ENCODE measurements at places on chromosomes 6 and 20.

DNA sequence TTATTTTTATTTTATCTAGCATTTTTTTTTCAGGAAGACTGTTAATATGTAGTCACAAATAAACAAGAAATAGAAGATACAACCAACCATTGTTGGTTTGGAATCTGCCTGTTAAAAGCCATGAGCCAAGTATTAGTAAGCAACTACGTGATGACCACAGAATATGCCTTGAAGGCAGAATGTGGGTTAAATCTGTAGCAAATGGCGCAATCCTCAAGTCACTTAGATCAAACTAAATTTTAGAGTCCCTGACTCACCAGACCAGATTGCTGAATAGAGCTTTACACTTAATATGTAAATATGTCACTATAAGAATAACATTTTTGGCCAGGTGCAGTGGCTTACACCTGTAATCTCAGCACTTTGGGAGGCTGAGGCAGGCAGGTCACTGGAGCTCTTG is 800.1 kb upstream of the CITED2 start:
- no peak for DNase-seq
- no peaks in the 10 kb centered on the region for H3K36me3 ChIP-seq
- H3K4me1 ChIP-seq = no peaks in the 10 kb centered on the region
- H3K27ac ChIP-seq = no peak overlapping the region

DNA sequence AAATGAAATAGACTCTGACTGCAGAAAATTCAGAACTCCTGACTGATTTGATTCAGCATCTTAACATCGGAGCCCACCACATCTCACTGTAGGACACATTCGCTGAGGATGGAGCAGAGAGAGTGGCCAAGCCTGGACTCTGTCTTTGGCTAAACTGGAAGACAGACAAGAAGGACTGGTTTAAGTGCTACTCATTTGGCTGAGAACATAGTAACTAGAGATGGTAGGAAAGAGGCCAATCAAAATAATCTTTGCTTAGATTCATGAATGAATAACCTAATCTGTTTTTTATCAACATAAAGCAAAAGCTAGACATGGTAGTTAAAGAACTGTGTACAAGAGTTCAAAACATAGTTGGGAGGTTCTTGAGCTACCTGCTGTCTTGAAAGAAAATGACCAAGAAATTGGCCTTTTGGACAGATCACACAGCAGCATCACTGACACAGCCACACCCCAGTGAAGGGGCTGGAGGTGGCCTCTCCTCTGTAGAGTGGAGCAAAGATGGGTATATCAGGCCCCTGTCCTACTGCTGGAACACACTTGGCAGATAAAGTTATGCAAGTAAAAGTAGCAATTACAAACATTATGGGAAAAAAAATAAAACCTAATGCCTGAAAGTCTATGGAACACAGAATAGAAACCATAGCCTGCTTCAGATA is 87.1 kb upstream of the NT5E start:
- no peak overlapping the region for H3K4me3 ChIP-seq
- DNase-seq = no peak
- no peak overlapping the region for H3K27ac ChIP-seq
- no peaks in the 10 kb centered on the region for H3K27me3 ChIP-seq
- no peaks in the 10 kb centered on the region for H3K4me1 ChIP-seq

- no peaks in the 10 kb centered on the region for H3K27me3 ChIP-seq
- no peak overlapping the region for H3K27ac ChIP-seq
- no peak for DNase-seq
- no peaks in the 10 kb centered on the region for H3K4me1 ChIP-seq
- no peak overlapping the region for H3K4me3 ChIP-seq
- no peaks in the 10 kb centered on the region for H3K36me3 ChIP-seq
Observed at GRCh38 chr6:43325876-43326275, 17.2 kb upstream of the CRIP3 start.

GRCh38 chr6:111478749-111479148 is 4.3 kb downstream of the REV3L start:
- H3K27me3 ChIP-seq = no peaks in the 10 kb centered on the region
- peaks cover 15% of the 10 kb centered on the region for H3K4me1 ChIP-seq
- DNase-seq = peak; percentile 50
- no peak overlapping the region for H3K27ac ChIP-seq

GRCh38 chr20:6108330-6108729 is 14.5 kb downstream of the FERMT1 start:
- H3K27me3 ChIP-seq = no peaks in the 10 kb centered on the region
- H3K4me1 ChIP-seq = no peaks in the 10 kb centered on the region
- H3K27ac ChIP-seq = no peak overlapping the region
- no peak overlapping the region for H3K4me3 ChIP-seq
- H3K36me3 ChIP-seq = no peaks in the 10 kb centered on the region
